ENCODE measurements at places on chromosomes 5 and 9. TPM values are rescaled to one million over a fixed set of nuclear protein-coding genes. Genes with fewer than 3 reads are reported as not detected.

Gene MRPL36
- total RNA-seq, result 48.3 TPM

Gene IFNA13
- total RNA-seq, result not detected

Gene EPB41L4B
- total RNA-seq, result 4.1 TPM

Gene PFN3
- not detected for total RNA-seq

Gene PRDM9
- not detected for total RNA-seq

Gene CHSY3
- total RNA-seq, result 19.7 TPM

Gene CMBL
- 20.5 TPM for total RNA-seq

Gene NSG2
- not detected for total RNA-seq

Gene REEP2
- 30.2 TPM for total RNA-seq

Gene IPPK
- total RNA-seq, result 9.3 TPM

Gene TAS2R1
- 1.6 TPM for total RNA-seq

Gene PITX1
- 0.18 TPM for total RNA-seq

Gene LCN9
- 2.0 TPM for total RNA-seq

Gene IL9
- total RNA-seq, result not detected

Gene GABRP
- not detected for total RNA-seq

Gene FYB1
- not detected for total RNA-seq

Gene NR4A3
- total RNA-seq, result 1.2 TPM

Gene ARL14EPL
- not detected for total RNA-seq

Gene HK3
- total RNA-seq, result not detected

Data from chondrocyte (in vitro differentiated cells).